ENCODE measurements at places on chromosomes 16 and 17.

DNA sequence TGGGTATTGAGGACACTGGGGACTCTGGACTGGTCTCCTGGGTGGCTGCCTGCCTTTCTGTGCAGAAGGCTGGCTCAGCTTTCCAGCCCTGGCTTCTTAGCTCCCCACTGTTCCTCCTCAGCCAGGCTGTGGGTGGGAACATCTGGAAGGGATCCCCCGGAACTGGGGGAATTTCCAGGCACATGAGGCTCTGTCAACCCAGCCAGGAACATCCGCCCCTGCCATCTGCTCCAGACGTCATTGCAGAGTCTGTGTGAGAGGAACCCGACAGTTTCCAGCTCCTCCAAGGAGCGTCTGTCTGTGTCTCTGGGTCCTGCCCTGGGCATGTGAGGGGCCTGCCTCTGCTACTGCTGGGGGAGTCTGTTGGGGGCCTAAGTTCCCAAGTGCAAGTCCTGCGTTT is 36.2 kb upstream of the CRHR1 start:
- no peak for DNase-seq

GRCh38 chr16:64898159-64898558 is 223.7 kb downstream of the CDH11 start:
- no peak for DNase-seq

- DNase-seq, result no peak
Observed at GRCh38 chr16:168424-168823, 2.6 kb downstream of the HBM start.

GRCh38 chr16:86355951-86356350 is 154.4 kb upstream of the FOXF1 start:
- no peak for DNase-seq

DNA sequence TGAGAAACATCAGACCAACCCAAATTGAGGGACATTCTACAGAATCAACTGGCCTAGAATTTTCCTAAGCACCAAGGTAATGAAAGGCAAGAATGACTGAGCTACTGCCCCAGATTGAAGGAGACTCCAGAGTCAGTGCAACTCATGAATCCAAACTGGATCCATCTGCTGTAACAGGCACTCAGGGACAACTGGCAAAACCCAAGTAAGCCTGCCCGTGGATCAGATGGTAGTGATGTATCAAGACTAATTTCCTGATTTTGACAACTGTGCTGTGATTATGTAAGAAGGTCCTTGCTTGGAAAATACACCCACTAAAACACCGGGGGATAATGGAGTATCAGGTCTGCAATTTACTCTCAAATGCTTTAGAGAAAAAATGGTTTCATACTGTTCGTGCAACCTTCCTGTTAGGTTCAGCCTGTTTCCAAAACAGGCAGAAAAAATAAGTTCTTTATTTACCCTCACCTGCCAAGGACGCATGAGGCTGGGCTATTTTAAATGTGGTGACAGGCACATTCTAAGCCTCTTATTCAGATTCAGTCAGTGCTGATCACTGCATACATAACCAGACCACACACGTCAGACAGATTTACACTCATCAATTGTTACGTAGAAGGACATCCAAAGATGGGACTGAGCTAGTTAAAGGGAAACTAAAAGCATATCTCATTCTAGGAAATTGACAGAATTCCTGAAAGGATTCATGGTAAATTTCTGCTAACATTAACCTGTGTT is 7.0 kb downstream of the MBTPS1 start:
- DNase-seq, result no peak

DNA sequence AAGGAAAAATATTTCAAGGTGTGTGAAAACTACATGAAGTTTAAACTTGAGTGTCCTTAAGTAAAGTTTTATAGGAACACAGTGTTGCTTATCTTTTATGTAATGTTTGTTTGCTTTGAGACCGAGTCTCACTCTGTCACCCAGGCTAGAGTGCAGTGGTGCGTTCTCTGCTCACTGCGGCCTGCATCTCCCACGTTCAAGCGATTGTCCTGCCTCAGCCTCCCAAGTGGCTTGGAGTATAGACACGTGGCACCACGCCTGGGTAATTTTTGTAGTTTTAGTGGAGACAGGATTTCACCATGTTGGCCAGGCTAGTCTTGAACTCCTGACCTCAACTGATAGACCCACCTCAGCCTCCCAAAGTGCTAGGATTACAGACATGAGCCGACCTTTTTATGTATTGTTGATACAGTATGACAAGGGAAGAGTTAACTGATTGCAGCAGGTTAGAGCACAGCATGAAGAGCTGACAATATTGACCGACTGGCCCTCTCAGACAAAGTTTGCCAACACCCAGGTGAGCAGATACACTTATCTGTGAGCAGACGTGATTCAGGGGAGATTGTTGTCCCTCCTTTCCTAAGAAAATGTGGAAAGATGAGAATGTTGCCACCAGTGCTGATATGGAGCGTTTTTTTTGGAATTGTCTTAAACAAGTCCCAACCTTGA is 373.7 kb downstream of the WWOX start:
- no peak for DNase-seq

DNA sequence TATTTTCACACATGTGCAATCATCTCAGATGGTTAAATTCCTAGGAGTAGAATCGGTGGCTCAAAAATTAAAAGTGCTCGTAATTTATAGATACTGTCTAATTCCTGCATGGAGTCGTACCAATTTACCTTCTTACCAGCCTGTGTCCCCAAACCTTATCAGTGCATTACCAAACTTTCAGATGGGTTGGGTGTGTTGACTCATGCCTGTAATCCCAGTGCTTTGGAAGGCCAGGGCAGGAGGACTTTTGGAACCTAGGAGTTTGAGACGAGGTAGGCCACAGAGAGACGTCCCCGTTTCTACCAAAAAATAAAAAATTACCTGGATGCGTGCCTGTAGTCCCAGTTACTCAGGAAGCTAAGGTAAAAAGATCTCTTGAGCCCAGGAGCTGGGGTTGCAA is 34.5 kb upstream of the GPRC5B start:
- DNase-seq, result no peak

DNA sequence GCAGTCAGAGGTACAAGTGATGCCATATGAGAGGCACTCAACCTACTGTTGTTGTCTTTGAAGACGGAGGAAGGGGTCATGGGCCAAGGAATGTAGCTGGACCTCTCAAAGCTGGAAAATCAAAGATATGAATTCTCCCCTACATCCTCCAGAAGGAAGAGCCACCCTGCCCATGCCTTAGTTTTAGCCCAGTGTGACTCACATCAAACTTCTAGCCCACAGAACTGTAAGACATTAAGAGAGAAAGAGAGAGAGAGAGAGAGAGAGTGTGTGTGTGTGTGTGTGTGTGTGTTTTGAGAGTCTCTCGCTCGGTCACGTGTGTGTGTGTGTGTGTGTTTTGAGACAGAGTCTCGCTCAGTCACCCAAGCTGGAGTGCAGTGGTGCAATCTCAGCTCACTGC is 87.1 kb downstream of the STX8 start:
- DNase-seq, result no peak

GRCh38 chr17:48282303-48282702 is 147.7 kb downstream of the SKAP1 start:
- DNase-seq, result no peak

GRCh38 chr16:63497408-63497807 is 1461.2 kb upstream of the CDH8 start:
- DNase-seq, result no peak

- DNase-seq, result no peak
Observed at GRCh38 chr17:7025245-7025644, 2.4 kb downstream of the BCL6B start.

DNA sequence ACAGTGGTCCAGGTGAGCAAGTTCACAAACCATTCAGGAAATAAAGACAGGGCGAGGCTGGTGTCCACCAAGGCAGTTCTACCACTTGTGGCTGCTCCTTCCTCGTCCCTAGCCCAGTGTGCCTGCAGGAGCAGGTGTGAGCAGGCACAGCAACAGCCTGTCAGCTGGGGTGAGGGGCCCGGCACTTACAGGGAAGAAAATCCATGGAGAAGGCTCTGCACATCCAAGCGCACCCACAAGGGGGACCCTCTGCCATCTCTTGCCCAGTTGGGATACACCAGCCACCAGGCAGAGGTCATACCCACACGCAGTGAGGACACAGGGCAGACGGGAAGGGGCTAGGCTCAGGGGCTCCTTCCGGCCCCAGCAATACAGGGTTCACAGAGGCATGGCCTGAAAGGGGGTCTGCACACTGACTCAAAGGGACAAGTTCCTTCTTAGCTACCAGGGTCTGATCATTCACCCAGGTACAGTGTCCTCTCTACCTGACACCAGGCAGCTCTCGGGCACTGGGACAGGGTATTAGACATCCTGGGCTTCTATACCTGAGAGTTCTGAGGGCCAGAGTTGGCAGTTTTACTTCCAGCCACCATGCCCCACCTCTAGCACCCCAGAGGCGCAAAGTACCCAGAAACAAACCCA is 27.0 kb downstream of the CDIP1 start:
- DNase-seq, result no peak

GRCh38 chr16:56493126-56493525 is 26.7 kb downstream of the BBS2 start:
- no peak for DNase-seq

DNA sequence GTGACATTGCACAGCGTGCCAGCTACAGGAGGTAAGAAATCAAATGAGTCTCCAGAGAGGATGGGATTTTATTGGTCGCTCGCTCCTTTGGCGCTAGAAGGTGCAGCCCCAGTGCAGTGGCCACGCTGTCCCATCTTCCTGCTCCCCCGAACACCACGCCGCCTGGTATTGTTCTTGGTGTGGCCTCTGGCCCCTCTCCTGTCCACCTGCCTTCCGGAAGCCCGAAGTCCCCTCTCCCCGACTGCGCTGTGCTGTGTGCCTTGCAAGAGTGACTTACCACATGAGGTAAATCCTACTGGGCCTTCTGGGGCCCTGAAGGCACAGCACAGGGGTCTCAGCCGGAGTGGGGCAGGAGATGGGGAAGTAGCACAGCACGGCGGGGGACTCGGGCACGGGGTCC is 58.2 kb downstream of the MARCHF10 start:
- no peak for DNase-seq

GRCh38 chr16:54446639-54447038 is 160.1 kb upstream of the IRX3 start:
- no peak for DNase-seq

DNA sequence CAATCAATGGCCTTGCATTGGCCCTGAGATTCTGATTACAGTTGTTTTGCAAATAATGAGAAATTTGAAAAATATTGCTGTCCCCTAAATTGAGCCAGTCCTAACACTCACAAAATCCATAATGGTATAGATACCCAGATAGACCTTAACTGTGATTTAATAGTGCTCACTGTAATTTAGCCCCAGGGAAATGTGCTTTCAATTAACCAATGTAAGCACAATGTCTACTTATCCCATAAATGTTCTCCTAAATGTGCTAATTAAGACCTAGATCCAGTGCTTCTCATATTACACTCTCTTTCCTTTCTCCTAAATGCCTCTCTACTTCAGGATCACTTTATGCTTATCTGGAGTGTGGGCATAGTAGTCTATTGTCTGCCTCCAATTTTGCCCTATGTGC is 417.8 kb upstream of the CCL2 start:
- DNase-seq, result no peak

DNA sequence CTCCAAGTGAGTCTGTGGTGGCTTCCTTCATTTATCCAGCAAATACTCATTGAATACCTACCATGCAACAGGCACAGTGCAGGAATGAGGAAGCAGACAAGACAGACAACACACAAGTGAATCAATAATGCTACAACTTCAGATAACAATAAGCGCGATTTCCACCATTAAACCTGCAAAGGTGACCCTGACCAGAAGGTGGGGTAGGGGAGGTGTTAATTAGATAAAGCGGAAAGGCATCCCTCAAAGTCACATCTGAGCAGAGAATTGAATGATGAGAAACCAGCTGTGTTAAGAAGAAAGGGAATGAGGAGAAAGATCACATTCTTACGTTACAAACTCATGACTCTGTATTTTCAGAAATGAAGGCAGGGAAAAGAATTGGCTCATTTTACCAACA is 26.3 kb downstream of the ZZEF1 start:
- DNase-seq, result no peak

DNA sequence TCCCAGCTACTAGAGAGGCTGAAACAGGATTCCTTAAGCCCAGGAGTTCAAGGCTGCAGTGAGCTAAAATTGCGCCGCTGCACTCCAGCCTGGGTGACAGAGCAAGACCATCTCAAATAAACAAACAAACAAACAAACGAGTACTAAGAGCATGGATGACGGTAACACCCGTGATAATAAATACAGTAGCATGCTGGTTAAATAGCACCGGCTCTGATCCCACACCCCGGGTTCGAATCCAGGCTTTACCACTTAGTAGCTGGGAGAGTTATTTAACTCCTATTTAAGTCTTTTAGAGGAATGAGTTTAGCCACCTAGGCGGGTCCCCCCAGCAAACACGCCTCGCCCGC is 301 bp upstream of the METTL22 start:
- DNase-seq, result no peak

- DNase-seq, result no peak
Observed at GRCh38 chr17:74450925-74451403, 15.5 kb upstream of the CD300A start.

DNA sequence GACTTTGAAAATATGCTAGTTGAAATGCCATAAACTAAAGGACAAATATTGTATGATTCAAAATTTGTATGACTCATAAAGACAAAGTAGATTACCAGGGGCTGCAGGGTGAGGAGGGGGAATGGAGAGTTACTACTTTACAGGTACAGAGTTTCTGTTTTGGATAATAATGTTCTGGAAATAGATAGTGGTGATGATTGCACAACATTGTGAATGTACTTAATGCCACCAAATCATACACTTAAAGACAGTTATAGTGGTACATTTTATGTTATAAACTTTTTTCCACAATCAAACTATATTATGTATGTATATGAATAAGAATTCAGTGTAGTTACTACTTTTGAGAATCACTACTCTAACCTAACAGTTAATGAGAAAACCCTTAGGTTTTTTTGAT is 368.1 kb downstream of the ZFHX3 start:
- DNase-seq, result no peak

Data from stimulated activated CD4-positive, alpha-beta T cell treated with anti-CD3 and anti-CD28 coated beads, Interleukin-1b, Interleukin-23, amount 100 ng/mL, for 24 hours (primary cell).